ENCODE measurements at places on chromosomes 4 and X.
A peak's percentile ranks its signal among the peaks of the same experiment; 100 is the strongest.

DNA sequence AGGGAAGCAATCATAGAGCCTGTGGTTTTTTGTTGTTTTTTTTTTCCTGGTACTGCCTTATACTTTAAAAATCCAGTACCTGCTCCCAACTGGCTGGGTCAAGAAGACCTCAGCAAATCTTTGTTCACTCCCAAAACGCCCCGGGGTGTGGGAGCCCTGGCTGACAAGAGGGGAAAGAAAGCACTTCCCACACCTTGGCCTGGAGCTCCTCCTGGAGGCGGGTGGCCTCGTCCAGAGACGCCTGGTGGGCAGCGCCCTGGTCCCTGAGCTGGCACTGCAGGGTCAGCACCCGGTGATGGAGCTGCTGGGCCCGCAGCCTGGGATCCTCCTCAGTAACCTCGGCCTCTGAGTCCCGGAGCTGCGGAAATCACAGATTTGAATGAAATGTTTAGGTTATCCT lies 38.2 kb downstream of the C4orf50 start:
- DNase-seq = peak; percentile 33

- peak; percentile 65 for DNase-seq
Observed at GRCh38 chr4:142840516-142841123, 5.5 kb downstream of the INPP4B start.

- DNase-seq = no peak
Observed at GRCh38 chr4:137611998-137612700, 79.9 kb upstream of the PCDH18 start.

- DNase-seq = no peak
Observed at GRCh38 chr4:174437749-174438148, 84.5 kb downstream of the HPGD start.

DNA sequence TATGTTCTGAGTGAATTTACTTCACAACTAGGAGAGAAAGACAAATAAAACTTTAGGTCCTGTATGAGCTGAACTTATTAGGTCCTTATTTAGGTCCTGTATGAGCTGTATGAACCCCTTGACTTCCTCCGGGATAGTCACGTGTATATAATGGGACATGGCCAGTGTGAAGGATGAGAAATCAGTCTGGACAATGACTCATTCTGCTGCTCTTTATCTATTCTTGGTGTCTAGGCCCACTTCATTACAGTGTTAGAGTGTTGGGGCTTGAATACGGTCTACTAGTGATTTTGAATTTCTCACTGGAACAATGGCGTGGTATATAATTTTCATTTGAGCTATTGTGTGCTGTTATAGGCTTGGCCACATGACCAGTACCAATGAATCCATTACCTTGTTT lies 21.9 kb downstream of the STK26 start:
- DNase-seq = no peak

- DNase-seq = no peak
Observed at GRCh38 chr4:108941904-108942430, 179.1 kb upstream of the ETNPPL start.

DNA sequence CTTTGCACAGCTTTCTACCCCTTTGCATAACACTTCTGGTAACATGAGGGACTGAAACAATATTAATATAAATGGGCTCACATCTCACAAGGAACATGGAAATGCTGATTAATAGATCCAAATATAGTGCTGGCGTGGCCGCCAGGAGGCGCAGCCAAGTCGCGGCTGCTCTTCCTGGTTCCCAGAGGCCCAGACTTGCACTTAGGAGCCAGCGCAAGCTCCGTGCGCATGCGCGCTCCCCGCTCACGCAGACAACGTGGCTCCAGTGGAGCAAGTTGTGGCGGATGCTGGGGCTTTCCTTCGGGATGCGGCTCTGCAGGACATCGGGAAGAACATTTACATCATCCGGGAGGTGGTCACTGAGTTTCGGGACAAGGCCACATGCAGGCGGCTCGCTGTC lies 318.3 kb upstream of the SLC7A11 start:
- DNase-seq = no peak

- DNase-seq = no peak
Observed at GRCh38 chr4:26731351-26732035, 129.1 kb upstream of the STIM2 start.

GRCh38 chrX:75156531-75156945 lies 455 bp upstream of the ABCB7 start:
- peak; percentile 44 for DNase-seq

DNA sequence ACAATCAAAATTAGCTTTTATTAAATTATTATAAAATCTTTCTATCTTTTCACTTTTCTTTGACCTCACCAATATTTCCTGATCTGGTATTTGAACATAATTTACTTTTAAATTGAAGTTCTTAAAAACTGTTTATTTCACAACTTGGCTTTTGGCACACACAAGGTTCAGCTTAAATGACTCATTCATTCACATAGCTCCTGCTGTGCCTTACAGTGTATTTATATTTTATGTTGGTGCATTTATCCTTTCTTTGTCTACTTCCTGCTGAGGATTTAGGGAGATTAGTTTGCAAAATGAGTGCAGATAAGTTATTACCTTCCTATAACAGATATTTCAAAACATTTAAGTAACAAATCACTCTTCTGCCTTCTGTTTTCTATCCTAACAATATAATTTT lies 430.6 kb downstream of the DTHD1 start:
- DNase-seq = no peak

GRCh38 chrX:140354431-140355120 lies 150.3 kb downstream of the SOX3 start:
- no peak for DNase-seq

DNA sequence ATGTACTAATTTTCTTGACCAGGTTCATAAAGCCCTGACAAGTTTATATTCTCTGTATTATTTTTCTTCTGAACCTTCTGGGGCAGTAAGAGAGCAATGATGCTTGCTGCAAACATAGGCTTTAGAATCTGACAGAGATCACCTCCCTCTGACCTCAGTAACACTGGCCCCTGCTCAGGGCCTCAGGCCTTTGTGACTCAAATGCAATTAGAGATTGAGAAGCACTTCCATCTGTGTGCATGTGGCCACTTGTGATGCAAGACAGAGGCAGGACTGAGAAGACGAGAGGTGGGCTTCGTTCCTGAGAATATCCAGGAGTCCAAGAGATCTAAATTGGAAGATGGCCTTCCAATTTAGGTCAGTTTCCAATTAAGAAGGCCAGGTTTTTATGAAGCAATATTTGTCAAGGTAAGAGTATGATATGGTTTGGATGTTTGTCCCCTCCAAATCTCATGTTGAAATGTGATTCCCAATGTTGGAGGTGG lies 82.8 kb upstream of the VEGFC start:
- DNase-seq = no peak

DNA sequence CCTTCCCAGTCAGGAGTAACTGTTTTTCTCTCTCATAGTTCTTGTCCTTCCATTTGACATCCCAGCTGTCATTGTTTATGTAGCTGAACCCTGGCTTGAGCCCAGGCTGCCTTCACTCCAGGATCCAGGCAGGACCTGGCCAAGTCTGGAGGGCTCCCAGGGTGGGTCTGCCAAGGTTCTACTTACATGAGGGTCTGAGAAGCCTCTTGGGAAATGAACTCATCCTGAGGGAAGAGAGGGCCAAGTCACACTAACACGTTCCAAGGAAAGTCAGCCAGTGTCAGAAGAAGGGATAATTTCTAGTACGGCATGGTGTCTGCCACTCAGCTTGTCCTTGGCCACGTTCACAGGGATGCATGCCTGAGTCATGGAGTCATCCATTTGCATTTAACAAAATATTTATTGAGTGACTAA lies 54.8 kb upstream of the SRD5A3 start:
- DNase-seq = no peak

GRCh38 chr4:31085689-31086088 lies 365.5 kb downstream of the PCDH7 start:
- DNase-seq = no peak

GRCh38 chr4:113616443-113616842 lies 145.1 kb downstream of the CAMK2D start:
- no peak for DNase-seq

GRCh38 chr4:26289401-26289800 lies 31.4 kb upstream of the RBPJ start:
- DNase-seq = no peak

- no peak for DNase-seq
Observed at GRCh38 chr4:139913995-139914598, 239.9 kb downstream of the MAML3 start.

DNA sequence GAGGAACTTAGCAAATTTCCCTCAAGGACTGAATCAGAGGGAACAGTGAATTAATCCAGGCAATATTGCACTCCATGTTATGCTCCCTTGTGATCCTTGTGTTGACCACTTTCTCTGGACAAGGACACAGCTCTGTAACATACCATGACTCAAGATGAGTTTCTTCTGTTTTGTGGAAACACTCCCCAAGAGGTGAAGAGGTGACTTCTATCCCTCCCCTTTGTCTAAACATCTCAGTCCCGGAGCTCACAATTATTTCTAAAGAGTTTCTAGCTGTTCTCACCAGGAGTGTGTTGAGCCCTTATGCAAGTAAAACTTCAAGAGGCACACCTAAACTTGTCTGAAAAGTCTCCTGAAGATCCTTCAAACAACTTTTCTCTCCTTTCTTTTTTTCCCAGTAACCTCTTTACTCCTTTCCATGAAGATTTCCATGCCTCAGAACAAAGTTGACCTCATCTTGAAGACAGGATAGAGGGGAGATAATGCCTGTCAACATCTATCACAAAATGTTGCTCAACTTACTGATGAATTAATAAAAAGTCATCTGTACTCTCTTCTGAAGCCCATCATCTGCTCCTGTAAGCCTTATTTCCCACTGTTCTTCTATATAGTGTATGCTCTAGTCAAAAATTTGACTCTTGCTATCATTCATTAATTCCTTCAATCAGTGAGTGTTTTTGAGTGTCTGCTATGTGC lies 429.1 kb downstream of the SPRY1 start:
- no peak for DNase-seq

DNA sequence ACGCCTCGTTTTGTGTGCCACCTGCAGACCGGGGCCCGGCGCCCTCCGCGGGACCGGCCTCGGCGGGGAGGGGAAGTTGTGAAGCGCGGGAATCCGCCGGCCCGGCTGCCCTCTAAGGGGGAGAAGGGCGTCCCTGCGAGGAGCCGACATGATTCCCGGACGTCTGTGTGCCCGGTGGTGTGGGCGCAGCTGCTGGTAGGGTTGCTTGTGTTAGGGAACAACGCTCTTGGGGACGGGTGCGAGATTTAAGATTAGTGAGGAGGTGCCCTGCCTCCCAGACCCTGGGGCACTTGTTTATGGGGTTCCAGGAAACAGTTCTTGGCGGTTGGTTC lies 627 bp downstream of the CDKN2AIP start:
- DNase-seq = no peak

DNA sequence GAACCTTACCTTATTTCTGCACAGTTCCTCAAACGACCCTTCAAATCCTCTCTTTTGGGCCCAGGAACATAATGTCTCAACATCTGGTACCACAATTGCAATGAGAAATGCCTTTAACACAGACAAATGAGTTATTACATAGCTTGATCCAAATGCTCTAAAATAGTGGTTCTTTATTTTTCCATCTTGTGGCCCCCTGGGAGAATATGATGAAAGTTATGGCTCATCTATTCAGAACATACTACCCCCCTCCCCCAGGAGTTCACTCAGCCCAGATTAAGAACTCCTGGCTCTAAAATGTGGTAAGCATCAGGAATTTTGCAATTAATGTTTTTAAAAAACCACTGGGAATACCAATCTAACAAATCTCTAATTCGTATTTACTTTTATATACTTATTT lies 23.9 kb upstream of the CENPU start:
- DNase-seq = no peak

- DNase-seq = no peak
Observed at GRCh38 chrX:152674135-152674534, 24.5 kb upstream of the MAGEA3 start.

DNA sequence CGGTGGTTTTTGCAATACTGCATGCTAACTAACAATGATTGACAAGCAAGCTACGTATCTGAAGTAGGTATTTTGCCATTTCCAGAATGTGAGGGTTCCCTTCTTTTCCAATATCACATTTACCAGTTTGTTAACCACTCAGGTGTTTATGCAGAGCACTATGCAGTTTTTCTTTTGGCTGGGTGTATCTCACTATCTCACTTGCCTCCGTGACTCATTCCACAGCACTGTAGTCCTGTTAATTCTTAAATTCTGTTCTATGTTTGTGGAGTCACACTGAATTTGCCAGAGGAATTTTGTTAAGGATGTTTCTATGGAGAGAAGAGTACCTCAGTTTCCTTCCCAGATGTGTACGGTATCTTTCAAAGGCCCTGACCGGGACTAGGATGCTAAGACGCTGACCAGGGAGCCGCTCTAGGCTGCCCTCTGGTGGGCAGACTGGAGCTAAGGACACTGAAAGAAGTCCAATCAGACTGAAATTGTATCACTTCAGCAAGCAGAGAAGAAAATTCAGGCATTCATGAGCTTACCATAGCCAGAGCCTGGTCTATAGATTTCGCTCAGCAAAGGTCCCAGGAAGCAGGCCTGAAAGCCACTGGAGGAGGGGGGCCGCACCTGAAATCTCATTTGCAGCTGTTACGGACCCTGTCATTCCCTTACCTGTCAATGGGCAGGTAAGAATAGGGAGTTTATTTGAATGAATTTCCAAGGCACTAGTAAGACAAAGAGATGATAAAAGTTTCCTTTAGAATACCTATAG lies 388.4 kb upstream of the SPOCK3 start:
- peak; percentile 70 for DNase-seq

GRCh38 chrX:13661735-13662288 lies 8.9 kb downstream of the TCEANC start:
- no peak for DNase-seq

- DNase-seq = no peak
Observed at GRCh38 chr4:169898095-169898494, 128.1 kb downstream of the MFAP3L start.

DNA sequence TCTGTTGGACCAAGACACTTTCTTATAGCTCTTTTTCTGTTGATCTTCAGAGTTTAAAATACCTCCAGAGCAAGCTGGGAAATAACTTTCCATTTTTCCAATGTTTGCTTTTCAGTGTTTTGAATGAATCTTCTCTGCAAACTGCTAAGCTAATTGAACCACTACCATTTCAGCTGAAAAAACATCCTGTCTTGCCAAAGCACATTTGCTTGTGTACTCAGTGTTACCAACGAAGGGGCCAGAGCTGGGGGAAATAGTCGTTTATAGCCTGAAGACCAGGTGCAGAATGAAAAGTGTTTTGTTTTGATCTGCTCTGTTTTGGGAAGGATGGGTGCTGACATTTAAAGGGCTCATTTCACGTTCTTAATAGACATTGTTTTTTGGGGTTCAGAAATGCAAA lies 88.4 kb upstream of the CLNK start:
- DNase-seq = no peak

- DNase-seq = no peak
Observed at GRCh38 chr4:142339053-142339452, 507.0 kb downstream of the INPP4B start.

- DNase-seq = no peak
Observed at GRCh38 chr4:28879900-28880299, 1840.3 kb upstream of the PCDH7 start.

DNA sequence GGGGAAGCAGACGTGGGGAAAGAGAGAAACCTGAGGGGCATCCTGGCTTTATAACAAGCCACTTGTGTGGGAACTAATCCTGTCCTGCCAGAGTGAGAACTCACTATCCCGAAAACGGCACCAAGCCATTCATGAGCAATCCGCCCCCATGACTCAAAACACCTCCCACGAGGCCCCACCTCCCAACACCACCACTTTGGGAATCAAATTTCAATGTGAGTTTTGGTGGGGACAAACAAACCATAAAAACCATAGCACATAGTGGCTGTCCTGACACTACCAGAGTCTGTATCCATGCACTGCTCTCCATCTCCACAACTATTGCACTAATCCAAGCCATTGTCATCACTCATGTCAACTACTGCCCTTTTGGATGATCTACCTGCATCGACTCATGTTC lies 28.5 kb upstream of the SEPTIN6 start:
- no peak for DNase-seq
